ENCODE measurements at places on chromosomes 2 and 18.

- no peak for DNase-seq
Observed at GRCh38 chr2:104781151-104781550, 72.8 kb upstream of the POU3F3 start.

DNA sequence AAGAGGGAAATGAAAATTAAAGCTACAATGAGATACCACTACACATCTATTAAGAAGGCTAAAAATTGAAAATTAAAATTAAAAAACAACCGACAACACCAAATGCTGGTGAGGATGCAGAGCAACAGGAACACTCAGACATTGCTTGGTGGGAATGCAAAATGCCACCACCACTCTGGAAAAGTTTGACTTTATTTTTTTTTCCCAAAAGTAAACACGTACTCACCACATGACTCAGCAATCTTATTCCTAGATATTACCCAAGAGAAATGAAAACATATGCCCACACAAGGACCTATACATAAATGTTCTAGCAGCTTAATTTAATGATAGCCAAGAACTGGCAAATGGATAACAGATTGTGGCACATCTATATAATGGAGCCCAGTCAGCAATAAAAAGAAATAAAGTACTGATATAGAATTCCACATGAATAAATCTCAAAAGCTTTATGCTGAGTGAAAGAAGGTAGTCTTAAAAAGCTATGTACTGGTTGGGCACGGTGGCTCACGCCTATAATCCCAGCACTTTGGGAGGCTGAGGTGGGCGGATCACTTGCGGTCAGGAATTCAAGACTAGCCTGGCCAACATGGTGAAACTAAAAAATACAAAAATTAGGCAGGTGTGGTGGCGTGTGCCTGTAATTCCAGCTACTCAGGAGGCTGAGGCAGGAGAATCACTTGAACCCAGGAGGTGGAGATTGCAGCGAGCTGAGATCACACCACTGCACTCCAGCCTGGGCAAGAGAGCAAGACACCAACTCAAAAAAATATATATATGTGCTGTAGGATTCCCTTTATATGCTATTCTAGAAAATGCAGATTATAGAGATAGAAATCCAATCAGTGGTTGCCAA is 4.2 kb upstream of the PROC start:
- DNase-seq: no peak

DNA sequence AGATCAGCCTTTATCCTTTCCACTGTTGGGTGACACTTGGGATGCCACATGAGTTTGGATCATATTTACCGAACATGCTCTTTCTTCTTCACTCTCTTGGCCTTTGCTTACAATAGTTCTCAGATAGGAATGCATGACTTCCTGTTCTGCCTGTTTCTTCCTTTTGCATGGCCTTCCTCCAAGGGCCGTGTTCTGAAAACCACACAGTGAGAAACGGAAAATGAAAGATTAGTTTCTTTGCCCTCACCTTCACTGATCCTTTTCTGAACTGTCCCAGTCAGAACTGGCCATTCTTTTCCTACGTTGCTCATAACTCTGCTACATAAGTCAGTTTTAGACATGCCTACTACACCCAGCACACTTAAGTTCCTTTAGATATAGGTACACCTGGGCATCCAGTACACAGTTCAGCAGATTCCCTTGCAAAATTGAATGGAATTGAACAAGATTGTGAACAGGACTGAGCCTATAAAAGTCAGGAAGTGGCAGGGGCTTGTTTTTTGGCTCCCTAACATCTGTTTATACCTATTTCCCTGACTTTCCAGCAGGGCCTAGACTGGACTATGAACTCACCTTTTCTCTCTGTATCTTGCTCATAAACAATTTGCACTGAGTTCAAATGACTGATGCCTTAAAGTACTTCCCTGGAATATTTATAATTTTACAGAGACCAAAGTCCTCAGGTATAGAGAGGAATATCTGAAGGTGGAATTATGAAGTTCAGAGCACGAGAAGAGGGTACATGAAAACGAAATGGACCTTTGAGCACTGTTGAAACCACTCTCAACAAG is 186.4 kb upstream of the ST6GAL2 start:
- DNase-seq: no peak

DNA sequence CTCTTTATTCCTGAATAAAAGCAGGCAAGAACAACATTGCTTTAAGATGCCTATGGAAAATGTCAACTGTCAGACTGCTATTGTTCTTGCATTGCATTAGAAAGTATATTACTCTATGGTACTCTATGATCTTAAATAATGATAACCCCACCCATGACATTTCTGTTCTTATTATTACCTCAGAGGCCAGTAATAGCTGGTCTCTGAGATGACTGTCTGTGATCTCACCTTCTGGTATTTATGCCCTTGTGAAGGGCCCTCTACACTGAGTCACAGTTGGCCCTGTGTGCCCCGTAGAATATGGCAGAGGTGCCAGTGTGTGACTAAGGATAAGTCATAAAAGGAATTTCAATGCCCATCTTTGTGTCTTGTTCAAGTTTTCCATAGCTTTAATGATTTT is 61.0 kb downstream of the SPP2 start:
- DNase-seq: no peak

GRCh38 chr2:207238831-207239701 is 73.3 kb upstream of the KLF7 start:
- peak; percentile 81 for DNase-seq

Measured in dermis microvascular lymphatic vessel endothelial cell (primary cell).